Small intestine (tissue), 16 donors: ENCODE measurements at places on chromosomes 3 and 15. TPM values are rescaled to one million over a fixed set of nuclear protein-coding genes. Genes with fewer than 3 reads are reported as not detected.

- no peaks in the 10 kb centered on the region for H3K4me1 ChIP-seq
- no peak overlapping the region for H3K4me3 ChIP-seq
- no peak for DNase-seq
- H3K27me3 ChIP-seq, result no peaks in the 10 kb centered on the region
- H3K36me3 ChIP-seq, result no peaks in the 10 kb centered on the region
Measured at GRCh38 chr3:131432441-131432840, 50.9 kb downstream of the NUDT16 start.

DNA sequence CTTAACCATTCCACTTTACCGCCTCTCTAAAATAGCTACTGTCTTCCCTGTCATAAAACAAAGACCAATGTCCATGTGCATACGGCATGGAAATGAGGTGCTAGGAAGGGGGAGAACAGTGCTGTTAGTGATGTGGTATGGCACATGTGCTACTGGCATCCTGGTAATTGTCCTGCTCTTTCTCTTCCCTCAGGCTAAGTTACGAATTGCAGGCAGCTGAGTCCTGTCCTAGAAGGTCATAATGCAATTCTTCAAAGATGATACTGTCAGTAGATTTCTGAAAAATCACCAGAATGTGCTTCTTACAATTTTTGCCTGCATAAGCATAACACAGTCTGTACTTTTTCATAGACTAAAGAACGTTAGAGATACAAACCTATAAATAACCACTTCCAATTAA, 216.8 kb downstream of the RSL24D1 start:
- H3K27me3 ChIP-seq, result no peaks in the 10 kb centered on the region
- H3K4me1 ChIP-seq, result no peaks in the 10 kb centered on the region
- no peak for DNase-seq
- no peak overlapping the region for H3K4me3 ChIP-seq

DNA sequence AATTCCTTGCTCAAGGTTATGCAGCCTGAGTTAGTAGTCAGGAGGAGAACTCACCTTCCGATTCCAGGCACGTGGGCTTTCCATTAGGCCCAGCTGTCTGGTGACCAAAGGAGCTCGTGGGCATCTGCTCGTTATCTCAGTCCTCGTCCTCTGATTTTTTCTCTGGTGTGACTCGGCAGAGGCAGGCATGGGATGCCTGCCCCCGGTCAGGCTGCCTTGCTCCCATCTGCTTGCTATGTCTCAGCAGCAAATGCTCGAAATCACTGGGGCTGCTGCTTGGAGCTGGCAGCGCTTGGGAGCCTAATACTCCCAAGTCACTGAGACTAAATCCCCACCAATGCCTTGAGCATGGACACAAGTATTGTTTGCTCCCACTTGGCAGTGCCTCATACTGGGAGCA, 84.5 kb upstream of the NMNAT3 start:
- no peak overlapping the region for H3K4me3 ChIP-seq
- no peak for DNase-seq
- H3K27me3 ChIP-seq, result no peaks in the 10 kb centered on the region
- H3K4me1 ChIP-seq, result no peaks in the 10 kb centered on the region
- H3K27ac ChIP-seq, result no peak overlapping the region

DNA sequence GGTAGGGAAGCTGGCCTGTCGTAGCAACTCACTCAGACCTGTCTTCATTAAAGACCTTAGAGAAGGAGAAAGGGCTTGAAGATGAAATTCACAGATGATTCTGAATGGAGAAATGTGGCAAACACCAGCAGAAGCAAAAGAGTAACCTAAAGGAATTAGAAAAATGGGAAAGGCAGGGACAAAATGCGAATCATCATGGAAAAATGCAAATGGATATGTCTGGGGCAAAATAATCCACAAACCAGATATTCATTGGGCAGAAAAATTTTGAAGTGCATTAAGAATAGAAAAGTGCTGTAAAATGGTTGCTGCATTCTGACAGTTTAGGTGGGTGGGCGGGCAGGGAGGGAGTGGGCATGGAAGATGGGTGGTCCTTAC, 156.9 kb upstream of the RASGRP1 start:
- H3K4me3 ChIP-seq, result no peak overlapping the region
- no peaks in the 10 kb centered on the region for H3K27me3 ChIP-seq
- no peaks in the 10 kb centered on the region for H3K36me3 ChIP-seq
- H3K4me1 ChIP-seq, result no peaks in the 10 kb centered on the region

- no peak for DNase-seq
- H3K4me3 ChIP-seq, result no peak overlapping the region
- H3K4me1 ChIP-seq, result no peaks in the 10 kb centered on the region
- peaks cover 11% of the 10 kb centered on the region for H3K27me3 ChIP-seq
Measured at GRCh38 chr15:43514241-43515057, 3.0 kb upstream of the MAP1A start.

- H3K4me3 ChIP-seq, result no peak overlapping the region
- peaks cover 6% of the 10 kb centered on the region for H3K4me1 ChIP-seq
- no peaks in the 10 kb centered on the region for H3K36me3 ChIP-seq
- no peaks in the 10 kb centered on the region for H3K27me3 ChIP-seq
Measured at GRCh38 chr3:32601722-32602121, 31.1 kb upstream of the DYNC1LI1 start.

DNA sequence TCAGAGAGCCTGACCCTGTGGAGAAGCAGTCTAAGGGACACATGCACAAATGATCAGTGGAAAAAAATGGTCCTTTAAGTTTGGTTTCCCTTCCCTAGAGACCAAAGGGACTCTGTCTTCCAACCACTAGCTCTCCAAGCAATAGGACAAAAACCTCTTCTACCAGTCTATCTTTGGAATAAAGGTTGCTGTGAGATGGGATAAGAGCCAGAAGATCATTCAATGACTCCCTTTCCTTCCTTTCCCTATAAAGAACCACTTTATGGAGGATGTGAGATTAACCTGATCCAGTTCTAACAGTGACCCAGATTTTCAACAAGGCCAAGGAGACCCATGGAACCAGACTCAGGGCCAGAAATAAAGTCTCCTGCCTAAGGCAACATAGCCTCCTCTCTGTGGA, 74.8 kb downstream of the DHX30 start:
- H3K4me1 ChIP-seq, result no peaks in the 10 kb centered on the region
- no peaks in the 10 kb centered on the region for H3K27me3 ChIP-seq
- peaks cover 27% of the 10 kb centered on the region for H3K36me3 ChIP-seq
- H3K27ac ChIP-seq, result no peak overlapping the region
- H3K4me3 ChIP-seq, result no peak overlapping the region

- DNase-seq, result no peak
- no peak overlapping the region for H3K27ac ChIP-seq
- H3K36me3 ChIP-seq, result no peaks in the 10 kb centered on the region
- H3K4me3 ChIP-seq, result no peak overlapping the region
- H3K4me1 ChIP-seq, result peaks cover 6% of the 10 kb centered on the region
Measured at GRCh38 chr3:30320392-30320791, 286.0 kb upstream of the TGFBR2 start.

Gene HRH1
- polyA plus RNA-seq, result 1.6 TPM

Gene BDH1
- polyA plus RNA-seq, result 84.1 TPM
